Sciatic nerve (tissue), 2 donors: ENCODE measurements at places on chromosomes 5 and 9. TPM values are rescaled to one million over a fixed set of nuclear protein-coding genes. Genes with fewer than 3 reads are reported as not detected.

SURF2 gene
- total RNA-seq = 13.6 TPM

RXRA gene
- 78.1 TPM for total RNA-seq

POU5F2 gene
- total RNA-seq = 3.7 TPM

VLDLR gene
- total RNA-seq = 25.8 TPM

NR6A1 gene
- 3.3 TPM for total RNA-seq

SLC34A3 gene
- total RNA-seq = not detected

ADAMTSL2 gene
- 22.3 TPM for total RNA-seq

THOC3 gene
- total RNA-seq = 20.1 TPM

ASPN gene
- 14.4 TPM for total RNA-seq

- no peak for DNase-seq
These were observed 99.0 kb upstream of the SSBP2 start for GRCh38 chr5:81849770-81850367.

GRCh38 chr9:132609829-132610228 is 27.4 kb downstream of the BARHL1 start:
- no peak for DNase-seq

DNA sequence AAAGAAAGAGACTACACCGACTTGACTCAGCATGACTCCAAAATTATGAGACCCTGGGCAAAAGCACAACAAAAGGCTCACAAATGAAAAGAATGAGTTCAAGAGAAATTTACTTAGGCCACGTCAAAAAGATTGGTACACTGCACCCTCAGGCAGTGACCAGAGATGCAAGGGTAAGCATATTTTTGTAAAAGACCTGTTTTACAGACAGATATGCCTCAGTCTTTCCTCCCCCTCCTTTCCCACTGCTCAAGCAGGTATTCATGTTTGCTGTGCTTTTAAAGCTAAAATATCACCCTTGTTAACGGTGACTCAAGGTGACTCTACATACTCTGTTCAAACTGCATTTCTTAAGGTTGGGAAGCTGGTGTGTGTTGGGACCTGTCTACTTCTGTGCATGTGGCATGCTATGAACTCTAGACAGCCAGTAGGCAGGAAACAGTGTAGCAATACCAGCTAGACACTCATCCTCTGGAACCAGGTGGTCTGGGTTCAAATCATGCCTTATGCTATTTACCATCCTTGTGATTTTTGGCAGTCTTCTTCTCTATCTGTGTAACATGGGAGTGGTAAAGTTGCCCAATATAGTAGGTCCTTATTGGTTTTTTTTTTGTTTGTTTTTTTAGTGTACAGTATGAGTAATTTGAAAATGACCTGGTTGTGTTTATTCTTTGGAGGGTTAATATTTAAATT is 98.7 kb downstream of the TLE4 start:
- DNase-seq = no peak

DNA sequence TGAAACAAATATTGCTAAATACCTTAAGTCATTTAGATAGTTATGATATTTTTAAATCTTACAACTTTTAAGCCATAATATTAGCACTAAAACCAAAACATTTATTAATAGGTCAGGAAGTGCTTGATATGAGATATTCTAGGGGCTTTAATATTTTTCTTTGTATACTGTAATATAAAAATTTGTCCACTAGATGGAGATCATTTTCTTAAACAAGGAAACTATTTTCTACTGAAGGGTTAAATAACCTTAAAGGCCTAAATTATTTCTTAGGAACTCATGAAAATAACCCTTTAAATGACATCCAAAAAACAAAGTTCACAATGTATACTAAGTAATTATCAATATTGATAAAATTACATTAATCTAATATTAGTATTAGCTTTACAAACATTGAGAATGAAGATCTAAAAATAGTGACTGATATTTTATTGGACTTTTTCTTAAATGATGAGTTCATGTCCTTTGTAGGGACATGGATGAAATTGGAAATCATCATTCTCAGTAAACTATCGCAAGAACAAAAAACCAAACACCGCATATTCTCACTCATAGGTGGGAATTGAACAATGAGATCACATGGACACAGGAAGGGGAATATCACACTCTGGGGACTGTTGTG is 635.7 kb downstream of the RAB3C start:
- DNase-seq = no peak

GRCh38 chr9:84857211-84857610 is 187.7 kb downstream of the NTRK2 start:
- no peak for DNase-seq

GRCh38 chr5:42500003-42500599 is 76.9 kb downstream of the GHR start:
- no peak for DNase-seq

GRCh38 chr5:39055768-39056398 is 18.3 kb downstream of the RICTOR start:
- DNase-seq = no peak

GRCh38 chr5:171166766-171167165 is 142.3 kb upstream of the TLX3 start:
- DNase-seq = no peak

- no peak for DNase-seq
These were observed 6.1 kb upstream of the NRARP start for GRCh38 chr9:137308057-137308619.

DNA sequence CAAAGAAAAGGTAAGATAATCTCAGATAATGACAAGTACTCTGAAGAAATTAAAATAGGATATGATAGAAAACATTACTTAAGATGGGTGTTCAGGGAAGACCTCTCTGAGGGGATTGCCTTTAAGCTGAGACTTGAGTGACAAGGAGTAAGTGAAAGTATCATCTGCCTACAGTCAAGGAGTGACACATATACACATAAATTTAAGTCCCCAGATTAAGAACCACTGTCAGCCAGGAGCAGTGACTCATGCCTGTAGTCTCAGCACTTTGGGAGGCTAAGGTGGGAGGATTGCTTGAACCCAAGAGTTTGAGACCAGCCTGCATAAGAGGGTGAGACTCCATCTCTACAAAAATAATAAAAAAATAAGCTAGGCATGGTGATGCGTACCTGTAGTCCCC is 19.7 kb upstream of the ANKHD1 start:
- DNase-seq = no peak

DNA sequence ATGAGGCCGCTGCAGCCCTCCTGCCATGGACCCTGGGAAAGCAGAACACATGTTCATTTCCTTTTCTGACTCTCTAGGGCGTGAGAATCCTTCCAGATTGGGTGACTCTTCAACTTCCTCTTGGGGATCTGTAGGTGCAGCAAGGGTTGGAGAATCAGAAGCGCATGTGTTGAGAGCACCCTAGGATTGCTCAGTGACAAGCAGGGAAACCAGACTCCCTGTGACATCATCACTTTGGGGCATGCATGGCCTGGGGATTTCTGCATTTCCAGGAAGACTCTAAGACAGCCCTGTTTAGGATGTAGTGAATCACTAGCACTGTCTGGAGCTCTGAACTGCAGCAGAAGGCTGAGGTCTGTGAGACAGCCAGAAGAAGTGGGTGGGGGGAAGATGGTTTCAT is 15.1 kb upstream of the LCP2 start:
- no peak for DNase-seq

- no peak for DNase-seq
These were observed 121.1 kb downstream of the NUDT12 start for GRCh38 chr5:103441523-103441922.

DNA sequence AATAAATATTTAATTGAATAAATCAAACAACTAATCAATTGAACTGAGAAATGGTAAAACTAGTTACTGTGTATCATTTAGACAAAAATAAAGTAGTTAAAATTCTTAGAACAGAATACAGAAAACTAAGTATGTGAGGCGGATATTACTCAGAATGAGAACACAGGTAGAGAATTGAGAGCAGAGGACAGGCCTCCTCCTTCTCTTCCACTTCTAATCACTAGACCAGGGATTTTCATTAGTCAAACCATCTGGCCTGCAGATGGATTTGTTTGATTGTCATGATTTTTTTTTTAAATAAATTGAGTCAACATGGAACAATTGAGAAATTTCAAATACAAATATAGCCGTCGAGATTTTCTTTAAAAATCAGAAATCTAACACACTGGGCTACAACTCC is 198.6 kb upstream of the HMHB1 start:
- DNase-seq = no peak

DNA sequence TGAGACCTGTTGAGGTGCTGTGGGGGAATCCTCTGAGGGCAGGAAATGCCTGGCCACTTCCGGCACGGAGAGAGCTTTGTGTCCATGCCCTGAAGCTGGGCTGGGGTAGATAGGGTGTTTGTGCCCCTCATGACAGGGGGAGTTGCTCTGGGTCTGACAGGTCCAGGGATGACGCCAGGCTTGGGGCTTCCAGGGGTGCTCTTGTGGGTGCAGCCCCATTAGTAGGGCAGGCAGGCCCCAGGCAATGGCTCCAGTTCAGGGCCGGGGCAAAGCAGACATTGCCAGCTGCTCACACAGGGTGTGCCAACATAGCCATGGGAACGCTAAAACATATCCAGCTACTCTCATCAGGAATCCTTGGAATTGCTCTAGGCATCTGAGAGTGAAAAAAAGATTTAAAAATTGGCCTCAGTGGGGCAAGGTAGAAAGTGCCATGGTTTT is 21.1 kb downstream of the PITX1 start:
- peak; percentile 26 for DNase-seq

DNA sequence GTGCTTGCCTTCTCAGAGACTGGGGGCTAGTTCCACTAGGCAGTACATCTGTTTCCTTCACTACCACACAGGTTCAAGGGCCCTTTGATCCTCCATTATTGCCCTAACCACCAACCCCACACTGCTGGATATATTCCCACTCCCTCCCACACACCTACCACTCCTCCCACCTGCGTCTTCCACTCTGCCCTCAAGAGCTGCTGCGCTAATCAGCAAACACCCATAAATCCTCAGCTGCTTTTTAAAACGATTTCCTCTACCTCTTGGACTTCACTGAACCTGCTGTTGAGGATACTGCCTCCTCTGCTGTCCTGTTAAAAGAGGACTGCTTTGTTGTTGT is 120.9 kb downstream of the MAPKAP1 start:
- DNase-seq = no peak

DNA sequence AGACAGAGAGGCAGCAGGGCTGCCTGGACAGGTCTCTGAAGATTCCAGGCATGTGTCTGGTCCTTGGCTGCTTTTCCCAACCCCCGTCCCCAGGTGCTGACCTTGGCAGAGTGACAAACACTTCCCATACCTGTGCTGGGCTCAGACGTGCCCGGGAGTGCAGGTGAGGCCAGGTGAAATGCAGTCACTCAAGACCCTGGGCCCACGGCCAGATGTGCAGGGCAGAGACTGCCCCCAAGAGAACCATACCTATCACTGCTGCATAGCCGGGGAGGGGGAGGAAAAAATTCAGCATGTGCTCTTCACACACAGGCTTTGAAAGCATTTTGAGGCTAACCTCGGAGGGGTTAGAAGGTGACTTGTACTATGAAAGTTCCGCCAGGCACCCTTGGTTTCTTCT is 22.6 kb downstream of the CCNJL start:
- no peak for DNase-seq

DNA sequence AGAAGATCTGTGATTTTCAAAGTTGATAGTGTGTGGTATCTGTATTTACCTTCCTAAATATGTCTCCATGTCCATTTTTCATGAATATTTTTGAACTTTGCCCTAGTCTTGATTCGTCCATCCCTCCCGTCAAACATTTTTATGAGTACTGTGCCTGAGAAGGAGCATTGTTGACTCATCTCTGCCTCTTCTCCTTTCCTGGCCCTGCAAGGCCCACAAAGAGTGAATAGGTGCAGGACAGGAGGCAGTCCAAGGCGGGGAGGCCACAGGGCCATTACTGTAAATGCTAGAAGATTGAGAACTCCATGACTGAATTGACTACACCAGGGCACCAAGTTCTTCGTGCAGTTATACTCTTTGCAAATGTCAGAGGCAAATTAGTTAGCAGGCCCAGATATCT is 200.9 kb downstream of the ZSWIM6 start:
- DNase-seq = no peak

- DNase-seq = no peak
These were observed 113.3 kb upstream of the CAST start for GRCh38 chr5:96548905-96549304.

GRCh38 chr9:93662952-93663572 is 86.7 kb downstream of the PHF2 start:
- DNase-seq = peak; percentile 21

DNA sequence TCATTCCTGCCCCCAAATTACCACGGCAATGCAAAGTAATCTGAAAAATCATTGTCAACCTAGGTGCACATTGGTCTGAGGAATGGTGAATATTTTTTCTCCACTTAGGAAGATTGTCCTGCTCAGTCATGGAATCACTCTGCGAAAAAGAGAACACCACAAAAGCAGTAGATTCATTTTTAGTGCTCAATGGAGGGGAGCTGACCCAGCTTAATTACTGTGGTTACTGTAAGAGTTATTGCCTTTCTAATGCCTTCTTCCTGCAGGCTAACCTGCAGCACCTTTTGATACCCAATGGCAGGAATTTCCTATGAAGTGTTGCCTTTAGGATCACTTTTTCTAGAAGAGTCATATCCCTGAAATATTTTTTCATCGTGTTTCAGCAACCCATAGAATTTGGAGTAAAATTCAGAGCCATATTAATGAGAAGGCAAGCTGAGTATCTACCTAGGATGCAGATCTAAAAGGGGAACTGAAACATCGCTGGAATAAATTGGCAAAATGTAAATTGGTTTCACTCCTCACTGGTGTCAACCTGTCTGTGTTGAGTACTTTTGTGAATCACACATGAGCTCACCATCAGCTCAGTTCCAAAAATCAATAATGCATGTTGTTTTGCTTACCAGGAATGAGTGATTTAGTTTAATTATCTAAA is 464.5 kb downstream of the CSNK1G3 start:
- DNase-seq = no peak

GRCh38 chr5:42842921-42843641 is 31.4 kb upstream of the SELENOP start:
- DNase-seq = no peak

GRCh38 chr9:77284616-77285015 is 107.3 kb downstream of the VPS13A start:
- DNase-seq = no peak

GRCh38 chr9:14531341-14532269 is 161.6 kb downstream of the ZDHHC21 start:
- DNase-seq = no peak

GRCh38 chr5:171966270-171966669 is 40.2 kb downstream of the FBXW11 start:
- DNase-seq = no peak

GRCh38 chr9:71814226-71814625 is 45.9 kb upstream of the CEMIP2 start:
- DNase-seq = no peak
